Nucleus accumbens (tissue), 56 donors: ENCODE measurements at places on chromosomes 16 and 17.
A peak's percentile ranks its signal among the peaks of the same experiment; 100 is the strongest.

DNA sequence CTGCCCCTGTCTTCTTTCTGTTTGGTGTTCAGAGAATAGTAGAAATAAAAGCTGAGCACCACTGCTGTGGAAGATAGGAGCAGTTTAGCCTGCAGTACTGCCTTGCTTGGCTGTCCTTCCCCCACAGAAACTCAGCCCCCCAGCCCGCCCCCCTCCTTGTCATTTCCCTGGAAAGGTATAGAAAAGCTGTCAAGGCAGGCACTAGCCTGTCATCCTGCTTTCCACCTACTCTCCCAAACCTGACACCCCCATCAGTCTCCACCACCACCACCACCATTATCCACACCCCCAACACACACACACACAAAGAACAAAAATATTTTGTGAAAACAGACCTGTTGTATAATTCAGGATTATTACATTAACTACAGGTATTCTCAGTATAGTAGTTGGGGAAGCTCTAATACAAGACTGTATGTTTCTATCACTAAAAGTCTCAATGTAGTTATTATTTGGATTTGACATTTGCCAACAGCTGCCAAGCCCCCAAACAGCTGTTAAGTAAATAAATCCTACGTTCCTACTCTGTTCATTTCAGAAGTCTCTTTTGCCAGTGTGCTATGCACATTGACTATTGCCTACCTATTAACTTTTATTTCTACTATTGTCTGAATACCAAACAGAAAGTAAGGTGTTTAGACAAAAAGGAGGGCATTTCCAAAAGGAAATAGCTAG lies 128.8 kb downstream of the CYB561 start:
- DNase-seq = no peak

- peak; percentile 78 for DNase-seq
These were observed 18.6 kb upstream of the ZNF629 start for GRCh38 chr16:30805370-30806169.

DNA sequence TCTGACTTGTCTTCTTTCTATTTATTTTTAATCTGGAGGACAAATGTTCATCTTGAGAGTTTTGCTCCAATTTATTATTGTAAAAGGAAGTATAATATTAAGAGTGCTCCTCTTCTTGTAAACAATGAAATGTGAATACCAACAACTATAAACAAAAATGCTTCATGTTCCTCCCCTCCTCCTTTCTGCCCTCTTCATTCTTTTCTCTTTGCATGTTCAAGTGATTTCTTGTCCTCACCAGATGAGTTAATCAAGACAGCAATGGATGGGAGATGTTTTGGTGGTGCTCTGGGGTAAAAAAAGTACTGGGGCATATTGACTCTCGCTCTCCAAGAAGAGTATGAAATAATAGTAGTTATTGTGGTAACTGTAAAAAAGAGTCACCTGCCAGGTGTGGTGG lies 24.3 kb downstream of the ITGB3 start:
- DNase-seq = no peak

- DNase-seq = no peak
These were observed 195.4 kb downstream of the XYLT1 start for GRCh38 chr16:17275076-17276009.

GRCh38 chr16:14628806-14629611 lies 1.1 kb downstream of the PARN start:
- no peak for DNase-seq

- DNase-seq = no peak
These were observed 18.2 kb downstream of the IGF2BP1 start for GRCh38 chr17:49015179-49015923.

GRCh38 chr16:49559242-49559641 lies 185.6 kb downstream of the C16orf78 start:
- no peak for DNase-seq

DNA sequence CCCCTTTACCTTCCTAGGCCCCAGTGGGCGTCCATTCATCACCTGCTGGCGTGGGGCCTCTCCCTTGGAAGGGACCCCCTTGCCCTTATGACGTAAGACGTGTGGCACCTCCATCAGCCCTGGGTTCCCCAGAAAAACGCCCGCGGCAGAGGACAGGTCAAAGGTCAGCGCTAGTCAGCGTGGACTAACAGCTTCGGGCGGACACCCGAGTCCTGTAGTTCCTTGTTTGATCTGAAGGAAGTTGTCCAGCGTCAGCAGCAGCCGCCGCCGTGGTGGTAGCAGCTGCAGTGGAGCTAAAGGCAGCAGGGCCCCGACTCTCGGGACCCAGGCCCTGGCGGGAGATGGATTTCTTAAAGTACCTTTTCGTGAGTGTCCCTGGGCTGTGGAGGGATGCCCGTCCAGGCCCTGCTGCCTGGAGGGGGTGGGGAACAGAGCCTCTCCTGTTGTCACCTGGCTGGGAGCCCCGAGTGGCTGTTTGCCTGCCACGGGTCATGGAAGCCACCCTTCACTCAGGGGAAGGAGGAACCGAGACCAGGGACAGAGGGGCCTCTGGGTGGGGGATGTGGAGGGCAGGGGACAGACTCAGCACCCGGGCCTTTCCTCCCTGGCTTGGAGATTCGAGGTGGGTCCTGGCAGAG lies 123.6 kb downstream of the OR1D5 start:
- DNase-seq = peak; percentile 38

DNA sequence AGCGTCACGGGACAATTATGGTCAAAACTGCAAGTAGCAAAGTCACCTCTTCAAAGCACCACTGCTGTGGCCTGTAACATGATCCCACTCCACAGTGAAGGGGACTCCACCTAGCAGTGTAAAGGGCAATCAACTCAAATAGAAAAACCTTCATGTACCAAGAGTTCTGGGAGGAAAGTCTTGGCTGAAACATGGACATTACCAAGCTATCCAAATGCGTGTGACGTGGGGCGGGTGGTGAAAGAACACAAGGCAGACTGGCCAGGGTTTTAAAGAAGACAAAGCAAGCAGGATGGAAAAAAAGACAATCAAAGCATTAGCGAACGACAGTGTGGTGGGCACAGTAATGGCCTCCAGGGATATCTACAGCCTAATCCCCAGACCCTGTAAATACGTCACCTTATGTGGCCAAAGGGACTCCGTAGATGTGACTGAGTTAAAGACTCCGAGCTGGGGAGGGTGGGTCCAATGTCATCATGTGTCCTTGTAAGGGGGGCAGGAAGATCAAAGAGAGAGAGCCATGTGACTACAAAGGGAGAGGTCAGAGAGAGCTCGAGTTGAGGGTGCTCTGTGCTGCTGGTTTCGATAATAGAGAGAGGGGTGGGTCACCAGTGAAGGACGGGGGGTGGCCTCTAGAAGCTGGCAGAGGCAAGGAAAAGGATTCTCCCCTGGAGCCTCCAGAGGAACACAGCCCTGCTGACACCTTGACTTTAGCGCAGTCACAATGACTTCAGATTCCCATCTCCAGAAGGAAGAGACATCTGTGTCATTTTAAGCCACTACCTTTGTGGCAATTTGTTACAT lies 6.0 kb downstream of the HSDL1 start:
- no peak for DNase-seq

DNA sequence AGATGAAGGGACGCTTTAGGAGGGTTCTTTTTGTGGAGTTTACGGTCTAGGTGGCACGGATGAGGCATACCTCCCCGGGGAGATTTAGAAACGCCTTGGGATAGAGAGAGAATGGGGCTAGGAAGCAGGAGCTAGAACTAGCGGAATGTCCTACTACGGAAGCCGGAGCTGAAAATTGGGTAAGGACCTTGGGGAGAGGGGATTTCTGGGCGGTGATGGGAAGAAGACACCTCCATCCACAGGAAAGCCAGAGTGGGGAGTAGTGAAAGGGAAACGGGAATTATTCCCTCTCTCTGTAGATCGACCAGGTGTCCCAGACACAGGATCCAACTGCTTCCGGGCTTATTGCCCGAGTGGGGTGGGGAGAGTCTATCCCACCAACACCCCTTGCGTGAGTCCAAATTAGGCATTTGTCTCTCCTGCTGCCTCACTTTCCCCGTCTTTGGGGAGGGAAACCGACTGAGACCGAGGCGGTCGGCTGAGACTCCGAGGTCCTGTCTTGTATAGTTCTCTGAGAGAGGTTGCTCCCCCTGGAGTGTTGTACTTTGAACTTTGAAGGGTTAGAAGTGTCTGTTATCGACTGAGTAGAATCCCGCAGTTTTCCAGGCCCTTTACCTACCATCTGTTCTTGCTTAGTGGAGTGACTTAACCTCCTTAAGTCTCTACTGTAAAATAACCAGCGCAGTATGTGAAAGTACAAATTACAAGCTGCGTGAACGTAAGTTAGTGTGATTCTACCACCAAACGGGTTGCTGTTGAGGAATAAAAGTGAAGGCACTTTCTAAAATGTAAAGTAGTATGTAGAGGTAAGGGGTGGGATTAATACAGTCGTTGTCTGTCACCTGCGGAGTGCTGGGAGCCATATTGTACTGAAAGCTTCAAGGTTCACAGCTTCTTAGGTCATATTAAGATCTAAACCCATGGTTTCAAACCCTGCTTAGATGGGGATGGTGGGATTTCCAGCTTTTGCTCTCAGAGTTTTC lies 1.0 kb downstream of the RSPRY1 start:
- DNase-seq = no peak

DNA sequence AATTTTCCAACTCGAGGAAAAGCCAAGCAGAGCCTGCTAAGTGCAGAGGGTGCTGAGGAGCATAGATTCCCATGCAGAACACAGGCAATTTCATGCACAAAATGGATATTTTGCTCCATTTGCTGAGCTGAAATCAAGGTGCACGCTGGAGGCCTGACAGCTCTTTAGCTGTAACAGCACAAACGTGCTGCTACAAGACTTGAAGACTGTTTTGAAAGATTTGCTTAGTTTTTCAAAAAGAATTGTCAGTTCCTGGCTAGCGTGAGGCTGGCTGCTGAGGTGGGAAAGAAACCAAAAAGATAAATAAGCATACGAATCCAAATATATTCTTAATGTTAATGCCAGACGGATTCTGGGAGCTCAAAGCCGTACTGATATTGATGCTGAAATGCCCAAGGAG lies 309.0 kb upstream of the MAF start:
- no peak for DNase-seq

DNA sequence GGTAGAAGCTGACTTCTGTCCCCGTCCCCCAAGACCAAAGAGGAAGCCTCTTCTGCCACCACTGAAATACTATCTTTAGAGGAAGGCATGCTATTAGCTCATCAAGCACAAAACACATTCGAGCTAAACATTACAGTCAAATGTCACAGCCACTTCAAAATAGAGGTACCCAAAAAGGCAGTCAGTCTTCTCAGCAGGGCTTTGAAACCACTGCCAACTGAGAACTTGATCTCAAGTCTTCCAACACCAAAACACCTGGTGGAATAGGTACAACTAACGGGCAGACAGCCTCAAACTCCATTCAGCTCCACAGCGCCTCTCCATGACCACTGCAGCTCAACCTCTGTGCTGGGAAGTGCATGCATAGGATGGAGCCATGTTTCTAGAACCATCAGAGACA lies 36.0 kb downstream of the ZFHX3 start:
- DNase-seq = no peak

DNA sequence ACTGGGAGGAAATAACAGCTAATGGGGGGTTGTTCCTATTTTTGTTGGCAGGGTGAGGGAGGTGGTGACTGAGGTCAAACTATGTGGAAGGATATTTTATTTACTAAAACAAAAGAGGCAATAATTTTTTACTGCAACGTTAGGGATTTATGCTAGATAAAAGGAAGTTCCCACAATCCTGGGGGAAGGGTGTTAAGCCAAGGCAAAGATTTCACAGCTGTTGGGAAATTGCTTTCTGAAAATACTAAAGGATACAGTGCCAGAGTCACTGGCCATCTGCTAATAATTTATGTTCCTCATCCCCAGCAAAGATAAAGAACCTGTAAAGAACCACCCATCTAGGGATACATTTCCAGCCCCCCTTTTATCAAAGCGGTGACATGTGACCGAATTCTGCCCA lies 756.0 kb upstream of the RBFOX1 start:
- no peak for DNase-seq

DNA sequence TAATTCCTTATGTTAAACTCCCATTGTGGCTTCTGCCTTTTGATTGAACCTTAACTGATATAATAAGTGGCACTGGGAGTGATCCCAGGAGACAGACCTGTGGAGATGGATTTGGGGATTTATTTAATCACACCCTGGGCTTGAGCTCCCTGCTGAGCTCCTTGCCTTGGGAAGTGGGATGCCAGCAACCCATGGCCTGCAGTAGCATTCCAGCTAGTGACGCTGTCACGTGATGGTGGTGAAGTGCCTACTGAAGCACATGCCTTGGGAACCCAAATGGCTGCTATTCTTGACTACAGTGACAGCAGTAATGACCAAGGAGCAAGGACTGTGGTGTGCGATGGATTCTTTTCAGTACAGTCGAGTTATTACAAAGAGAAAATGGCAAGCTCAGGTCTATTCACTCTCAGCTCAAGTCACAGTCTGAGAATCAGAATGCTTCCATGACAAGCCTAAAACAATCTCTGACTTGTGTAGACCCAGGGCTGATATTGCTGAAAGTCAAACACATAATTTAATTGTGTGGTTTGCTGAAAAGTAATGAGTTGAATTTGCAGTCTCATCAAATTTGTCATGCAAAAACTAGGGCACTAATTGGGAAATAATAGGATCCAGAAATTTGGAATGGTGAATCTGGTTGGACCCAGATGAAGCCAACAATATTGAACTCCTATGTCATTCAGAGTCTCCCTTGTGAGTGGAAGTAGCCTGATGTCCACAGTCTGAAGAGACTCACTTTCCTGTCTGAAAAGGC lies 47.1 kb downstream of the BCL7C start:
- DNase-seq = no peak

- DNase-seq = no peak
These were observed 84.0 kb downstream of the NTN1 start for GRCh38 chr17:9105068-9105868.

GRCh38 chr17:57892820-57893595 lies 43.2 kb upstream of the MRPS23 start:
- DNase-seq = peak; percentile 85

- DNase-seq = no peak
These were observed 55.8 kb upstream of the GSE1 start for GRCh38 chr16:85557083-85557970.

- DNase-seq = no peak
These were observed 4.2 kb upstream of the CORO7 start for GRCh38 chr16:4420505-4421105.

- peak; percentile 28 for DNase-seq
These were observed 69.8 kb downstream of the SHISA9 start for GRCh38 chr16:12971241-12971640.

DNA sequence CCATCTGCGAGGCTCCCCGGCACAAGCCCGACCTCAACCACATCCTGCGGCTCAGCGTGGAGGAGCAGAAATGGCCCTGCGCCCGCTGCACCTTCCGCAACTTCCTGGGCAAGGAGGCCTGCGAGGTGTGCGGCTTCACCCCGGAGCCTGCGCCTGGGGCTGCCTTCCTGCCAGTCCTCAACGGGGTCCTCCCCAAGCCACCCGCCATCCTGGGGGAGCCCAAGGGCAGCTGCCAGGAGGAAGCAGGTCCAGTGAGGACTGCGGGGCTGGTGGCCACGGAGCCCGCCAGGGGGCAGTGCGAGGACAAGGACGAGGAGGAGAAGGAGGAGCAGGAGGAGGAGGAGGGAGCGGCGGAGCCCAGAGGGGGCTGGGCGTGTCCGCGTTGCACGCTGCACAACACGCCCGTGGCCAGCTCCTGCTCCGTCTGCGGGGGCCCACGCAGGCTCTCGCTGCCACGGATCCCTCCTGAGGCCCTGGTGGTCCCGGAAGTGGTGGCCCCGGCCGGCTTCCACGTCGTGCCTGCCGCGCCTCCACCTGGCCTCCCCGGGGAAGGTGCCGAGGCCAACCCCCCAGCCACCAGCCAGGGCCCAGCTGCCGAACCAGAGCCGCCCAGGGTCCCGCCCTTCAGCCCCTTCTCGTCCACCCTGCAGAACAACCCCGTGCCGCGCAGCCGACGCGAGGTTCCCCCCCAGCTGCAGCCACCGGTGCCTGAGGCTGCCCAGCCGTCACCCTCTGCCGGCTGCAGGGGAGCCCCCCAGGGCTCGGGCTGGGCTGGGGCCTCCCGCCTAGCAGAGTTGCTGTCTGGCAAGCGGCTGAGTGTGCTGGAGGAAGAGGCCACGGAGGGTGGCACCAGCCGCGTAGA lies 13.1 kb upstream of the PRR35 start:
- no peak for DNase-seq
